ENCODE measurements at places on chromosomes 16 and 17.

- no peak for DNase-seq
Measured at GRCh38 chr17:78117027-78117981, 11.3 kb downstream of the TMC6 start.

GRCh38 chr16:71421911-71422310 is 19.9 kb downstream of the TLE7 start:
- DNase-seq = no peak

DNA sequence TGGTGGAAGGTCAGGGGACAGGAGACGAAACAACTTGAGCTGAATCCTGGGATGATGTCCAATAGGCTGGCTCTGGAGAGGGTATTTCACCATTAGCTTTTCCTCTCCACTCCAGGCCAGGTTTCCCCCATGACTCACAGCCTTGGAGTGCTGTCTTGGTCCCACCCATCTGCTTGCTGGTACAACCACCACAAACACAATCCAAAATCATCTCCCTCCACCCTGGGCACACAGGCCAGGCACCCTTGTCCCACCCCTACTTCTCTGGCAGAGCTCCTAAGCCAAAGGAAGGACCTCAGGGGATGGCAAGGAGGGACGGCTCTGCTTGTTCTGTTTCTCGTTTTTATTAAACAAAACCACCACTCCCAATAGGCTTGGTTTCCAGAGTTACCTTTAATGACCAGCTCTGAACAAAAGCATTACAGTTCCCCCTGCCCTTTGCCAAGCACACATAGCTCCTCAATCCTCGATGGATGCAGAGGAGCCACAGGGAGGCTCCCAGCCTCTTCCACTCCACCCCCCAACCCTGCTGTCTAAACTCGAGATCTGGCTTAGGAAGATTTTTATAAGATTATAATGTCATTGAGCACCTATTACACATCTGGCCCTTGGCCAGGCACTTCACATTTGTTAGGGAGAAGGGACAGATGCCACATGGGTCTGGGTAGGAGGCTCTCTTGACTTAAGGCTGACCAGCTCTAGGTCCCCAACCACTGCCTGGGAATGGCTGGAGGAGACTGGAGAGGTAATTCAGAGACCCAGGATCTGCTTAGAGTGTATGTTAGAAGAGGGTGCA is 13.3 kb downstream of the CAVIN1 start:
- peak; percentile 79 for DNase-seq

- no peak for DNase-seq
Measured at GRCh38 chr17:37743612-37743874, 1.3 kb downstream of the HNF1B start.

DNA sequence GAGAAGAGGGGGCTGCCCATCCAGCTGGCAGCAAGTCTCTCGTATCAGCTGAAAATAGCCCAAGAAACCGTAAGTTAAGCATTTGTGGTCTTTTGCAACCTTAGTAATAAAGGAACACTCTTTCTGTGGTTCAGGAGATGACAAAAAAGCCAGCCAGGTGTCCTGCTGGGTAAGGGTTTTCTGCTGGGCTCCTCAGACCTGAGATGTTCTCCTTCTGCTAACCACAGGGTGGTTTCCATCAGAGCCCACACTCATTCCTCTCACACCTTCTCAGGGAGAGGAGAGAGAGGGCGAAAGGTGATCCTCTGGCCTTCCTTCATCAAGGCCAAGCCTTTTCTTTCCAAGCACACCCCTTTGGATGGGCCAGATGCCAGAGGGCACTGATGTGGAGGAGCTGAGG is 70.7 kb downstream of the TEX14 start:
- no peak for DNase-seq

- no peak for DNase-seq
Measured at GRCh38 chr17:43543771-43544575, 2.2 kb downstream of the ETV4 start.

- no peak for DNase-seq
Measured at GRCh38 chr17:795276-795675, 13.1 kb downstream of the MRM3 start.

DNA sequence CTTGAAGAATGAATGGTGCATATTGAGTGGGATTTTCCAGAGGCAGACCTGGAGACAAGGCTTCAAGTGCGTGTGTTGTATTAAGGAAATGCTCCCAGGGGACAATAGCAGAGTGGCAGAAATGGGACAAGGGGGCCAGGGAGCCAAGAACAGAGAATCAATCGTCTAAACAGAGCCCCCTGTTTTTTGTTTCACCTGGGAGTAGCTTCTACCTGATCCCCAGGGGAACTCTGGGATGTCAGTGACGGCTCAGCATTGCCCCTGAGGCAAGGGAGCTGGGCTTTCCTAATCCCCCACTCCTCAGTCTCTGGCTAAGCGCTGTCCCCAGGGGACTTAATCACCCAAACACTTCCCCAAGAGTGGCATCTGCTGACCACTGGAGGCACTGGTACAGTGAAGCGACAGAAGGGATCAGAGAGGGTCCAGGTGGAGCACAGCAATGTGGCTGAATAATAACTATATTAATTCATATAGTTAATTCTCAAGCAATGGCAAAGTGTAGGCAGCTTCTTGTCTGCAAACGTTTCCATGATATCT is 35.7 kb upstream of the C16orf78 start:
- no peak for DNase-seq

DNA sequence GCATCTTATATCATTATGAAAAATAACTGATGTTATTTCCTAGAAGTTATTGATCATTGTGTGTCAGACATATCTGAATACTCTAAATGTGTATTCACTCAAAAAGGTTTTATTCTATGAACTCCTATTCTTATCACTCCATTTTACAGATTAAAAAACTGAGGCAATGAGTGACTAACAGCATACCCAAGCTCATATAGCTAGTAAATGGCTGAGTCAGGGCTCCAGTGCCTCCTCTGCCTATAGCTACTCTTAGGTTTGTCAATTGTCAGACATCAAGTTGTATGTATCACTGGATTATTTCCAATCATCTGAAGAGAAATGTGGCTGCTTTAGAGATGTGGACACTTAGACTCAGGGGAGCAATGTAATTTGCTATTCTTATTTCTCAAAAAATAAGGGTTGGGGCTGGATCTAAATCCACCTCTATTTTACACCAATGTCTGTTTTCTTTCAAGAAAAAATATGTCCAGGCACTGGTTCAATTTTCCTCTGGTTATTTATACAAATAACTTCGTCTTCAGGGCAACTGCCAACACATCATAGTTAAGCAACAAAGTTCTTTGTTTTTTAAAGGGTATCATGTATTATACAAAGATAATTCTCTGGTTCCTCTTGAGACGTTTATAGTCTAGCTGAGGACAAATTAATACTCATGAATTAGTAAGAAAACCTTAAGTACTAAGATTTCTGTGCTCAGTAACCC is 328.9 kb upstream of the MAF start:
- DNase-seq = no peak

All from prostate gland (tissue), 2 donors.